ENCODE measurements at places on chromosomes 12 and 14.

DNA sequence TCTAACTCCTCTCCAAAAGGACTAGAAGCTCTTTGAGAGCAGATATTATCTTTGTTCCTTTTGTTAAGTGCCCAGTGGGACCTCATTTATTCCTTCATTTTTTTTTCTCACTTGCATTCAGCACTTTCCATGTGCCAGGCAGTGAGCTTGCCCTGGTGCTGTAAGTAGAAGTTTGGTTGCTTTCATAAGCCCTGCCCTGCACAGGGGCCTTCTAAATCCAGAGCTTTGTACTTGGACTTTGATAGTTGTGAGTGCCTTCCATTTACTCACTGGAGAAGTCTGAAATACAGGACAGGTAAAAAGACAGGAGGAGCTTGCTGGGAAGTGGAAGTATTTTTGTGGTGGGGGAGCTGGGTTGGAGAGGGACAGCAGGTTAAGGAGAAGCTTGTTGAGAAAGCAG lies 56.7 kb upstream of the PTCSC3 start:
- DNase-seq = no peak

DNA sequence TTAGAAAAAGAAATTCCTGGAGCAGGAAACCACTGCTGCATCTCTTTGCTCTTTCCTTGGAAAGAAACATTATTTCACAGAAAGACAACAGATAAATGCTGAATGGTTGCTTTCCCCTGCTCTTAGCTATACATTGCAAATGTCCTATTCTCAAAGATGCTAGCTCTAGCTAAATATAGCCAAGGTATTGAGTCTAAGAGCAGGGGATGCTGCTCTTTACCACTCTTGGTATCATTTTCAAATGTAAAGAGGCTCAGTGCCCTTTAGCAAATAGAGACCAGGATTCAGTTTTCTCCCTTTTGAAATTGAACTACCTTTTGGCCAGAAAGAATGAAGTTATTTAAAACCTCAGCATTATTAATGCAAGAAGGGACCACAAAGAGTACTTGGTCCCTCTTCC lies 104.0 kb upstream of the FUT8 start:
- no peak for DNase-seq

- no peak for DNase-seq
Measured at GRCh38 chr12:111288771-111289170, 80.1 kb downstream of the PHETA1 start.

DNA sequence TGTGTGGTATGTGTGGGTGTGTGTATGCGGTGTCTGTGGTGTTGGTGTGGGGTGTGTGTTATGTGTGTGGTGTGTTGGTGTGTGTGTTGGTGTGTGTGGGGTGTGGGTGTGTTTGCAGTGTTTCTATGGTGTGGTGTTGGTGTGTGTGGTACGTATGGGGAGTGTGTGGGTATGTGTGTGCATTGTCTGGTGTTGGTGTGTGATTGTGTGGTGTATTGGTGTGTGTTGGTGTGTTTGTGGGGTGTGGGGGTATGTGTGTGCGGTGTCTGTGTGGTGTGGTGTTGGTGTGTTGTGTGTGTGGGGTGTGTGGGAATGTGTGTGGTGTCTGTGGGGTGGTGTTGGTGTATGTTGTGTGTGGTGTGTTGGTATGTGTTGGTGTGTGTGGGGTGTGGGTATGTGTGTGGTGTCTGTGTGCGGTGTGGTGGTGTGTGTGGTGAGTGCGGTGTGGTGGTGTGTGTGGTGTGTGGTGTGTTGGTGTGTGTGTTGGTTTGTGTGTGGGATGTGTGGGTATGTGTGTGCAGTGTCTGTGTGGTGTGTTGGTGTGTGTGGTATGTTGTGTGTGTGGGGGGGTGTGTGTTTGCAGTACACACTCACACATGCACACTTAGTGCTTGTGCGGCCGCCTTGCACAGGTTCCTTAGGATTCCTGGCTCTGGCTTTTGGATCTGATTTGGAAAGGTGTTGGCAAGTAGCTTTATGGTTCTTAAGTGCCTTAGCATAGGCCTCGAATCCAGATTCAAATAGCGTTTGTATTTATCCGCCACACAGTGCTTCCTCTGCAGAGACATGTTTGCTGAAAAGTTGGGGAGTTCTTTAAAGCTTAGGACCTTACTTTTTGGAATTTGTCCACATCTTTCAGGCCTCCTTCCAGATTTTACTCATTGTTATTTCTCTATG lies 16.4 kb downstream of the MLXIP start:
- no peak for DNase-seq
